ENCODE measurements at places on chromosomes 1 and 21.

- no peak for DNase-seq
- H3K4me3 ChIP-seq: no peak overlapping the region
- H3K27me3 ChIP-seq: no peaks in the 10 kb centered on the region
- no peak overlapping the region for H3K27ac ChIP-seq
These were observed 119.2 kb upstream of the BARHL2 start for GRCh38 chr1:90836345-90836679.

GRCh38 chr1:203556047-203556851, 62.3 kb downstream of the OPTC start:
- no peaks in the 10 kb centered on the region for H3K36me3 ChIP-seq
- no peaks in the 10 kb centered on the region for H3K4me1 ChIP-seq
- H3K4me3 ChIP-seq: no peak overlapping the region
- no peak for DNase-seq
- H3K27ac ChIP-seq: peak overlapping the region; percentile 20
- H3K27me3 ChIP-seq: no peaks in the 10 kb centered on the region

DNA sequence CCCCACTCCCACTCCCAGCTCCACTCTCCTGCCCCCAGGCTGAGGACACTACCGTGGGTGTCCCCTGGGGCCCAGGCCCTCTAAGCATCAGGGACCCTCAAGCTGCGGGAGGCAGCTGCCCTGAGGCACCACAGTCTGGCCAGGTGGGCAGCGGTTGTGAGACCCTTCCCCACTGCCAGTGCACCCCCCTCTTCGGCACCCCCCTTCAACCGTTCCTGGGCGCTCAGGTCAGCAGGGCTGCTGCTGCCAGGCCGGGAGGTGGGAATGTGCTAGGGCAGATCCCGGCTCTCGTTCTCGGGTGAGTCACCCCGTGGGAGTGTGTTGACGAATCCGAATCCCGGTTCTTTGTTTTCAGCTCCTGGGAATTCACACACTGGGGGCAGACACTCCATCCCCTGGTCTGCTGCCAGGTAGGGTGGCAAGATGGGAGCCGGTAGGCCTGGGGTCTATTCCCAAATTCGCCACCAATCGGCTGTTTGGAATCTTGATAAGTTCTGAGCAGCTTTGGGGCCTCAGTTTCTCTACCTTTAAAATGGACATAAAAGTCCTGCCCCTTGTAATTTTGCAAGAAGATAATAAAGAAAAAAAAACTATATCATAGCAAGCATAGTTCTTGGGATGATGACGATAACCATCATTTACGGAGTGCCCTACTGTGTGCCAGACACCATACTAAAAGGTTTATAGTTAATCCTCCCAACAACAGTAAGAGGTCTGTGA, 28.5 kb upstream of the CASZ1 start:
- H3K27ac ChIP-seq: no peak overlapping the region
- no peaks in the 10 kb centered on the region for H3K36me3 ChIP-seq
- H3K4me3 ChIP-seq: no peak overlapping the region
- no peak for DNase-seq

- DNase-seq: no peak
- no peak overlapping the region for H3K4me3 ChIP-seq
- peaks cover 6% of the 10 kb centered on the region for H3K4me1 ChIP-seq
- H3K27ac ChIP-seq: no peak overlapping the region
- H3K36me3 ChIP-seq: no peaks in the 10 kb centered on the region
These were observed 1.6 kb downstream of the DONSON start for GRCh38 chr21:33586927-33587326.

- H3K27ac ChIP-seq: no peak overlapping the region
- no peaks in the 10 kb centered on the region for H3K4me1 ChIP-seq
- no peaks in the 10 kb centered on the region for H3K27me3 ChIP-seq
- H3K4me3 ChIP-seq: no peak overlapping the region
- DNase-seq: no peak
- no peaks in the 10 kb centered on the region for H3K36me3 ChIP-seq
These were observed 107.0 kb upstream of the KRTAP19-8 start for GRCh38 chr21:31145274-31145673.

GRCh38 chr1:82830690-82831380, 1030.1 kb downstream of the ADGRL2 start:
- no peak for DNase-seq
- H3K4me3 ChIP-seq: no peak overlapping the region
- no peak overlapping the region for H3K27ac ChIP-seq
- no peaks in the 10 kb centered on the region for H3K36me3 ChIP-seq
- H3K4me1 ChIP-seq: no peaks in the 10 kb centered on the region
- H3K27me3 ChIP-seq: no peaks in the 10 kb centered on the region

DNA sequence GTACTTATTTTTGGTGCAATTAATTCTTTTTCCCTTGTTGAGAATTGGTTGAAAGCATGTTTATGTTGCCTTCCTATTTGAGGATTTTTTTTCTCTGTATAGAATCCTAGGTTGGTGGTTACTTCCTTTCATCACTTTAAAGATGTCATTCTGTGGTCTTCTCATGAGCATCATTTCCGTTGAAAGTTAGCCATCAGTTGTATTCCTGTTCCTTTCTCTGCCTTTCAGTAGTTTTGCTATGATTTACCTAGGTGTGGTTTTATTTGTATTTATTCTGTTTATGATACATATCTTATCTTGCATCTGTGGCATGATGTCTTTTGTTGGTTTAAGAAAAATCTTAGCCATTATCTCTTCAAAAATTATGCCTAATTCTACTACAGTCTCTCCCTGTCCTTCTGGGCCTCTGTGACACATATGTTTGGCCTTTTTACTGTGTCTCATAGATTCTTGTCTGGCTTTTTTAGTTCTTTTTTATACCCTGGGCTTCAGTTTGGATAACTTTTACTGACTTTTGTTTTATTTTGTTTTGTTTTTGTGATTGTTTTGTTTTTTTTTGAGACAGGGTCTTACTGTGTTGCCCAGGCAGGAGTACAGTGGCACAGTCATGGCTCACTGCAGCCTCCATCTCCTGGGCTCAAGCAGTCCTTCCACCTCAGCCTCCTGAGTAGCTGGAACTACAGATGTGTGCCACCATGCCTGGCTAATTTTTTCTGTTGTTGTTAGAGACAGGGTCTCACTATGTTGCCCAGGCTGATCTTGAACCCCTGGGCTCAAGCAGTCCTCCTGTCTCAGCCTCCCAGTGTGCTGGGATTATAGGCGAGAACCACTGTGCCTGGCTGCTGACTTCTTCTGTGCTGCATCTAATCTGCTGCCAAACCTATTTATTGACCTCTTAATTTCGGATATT, 24.1 kb downstream of the PTGFRN start:
- no peaks in the 10 kb centered on the region for H3K36me3 ChIP-seq
- no peak for DNase-seq
- no peak overlapping the region for H3K27ac ChIP-seq
- no peak overlapping the region for H3K4me3 ChIP-seq

DNA sequence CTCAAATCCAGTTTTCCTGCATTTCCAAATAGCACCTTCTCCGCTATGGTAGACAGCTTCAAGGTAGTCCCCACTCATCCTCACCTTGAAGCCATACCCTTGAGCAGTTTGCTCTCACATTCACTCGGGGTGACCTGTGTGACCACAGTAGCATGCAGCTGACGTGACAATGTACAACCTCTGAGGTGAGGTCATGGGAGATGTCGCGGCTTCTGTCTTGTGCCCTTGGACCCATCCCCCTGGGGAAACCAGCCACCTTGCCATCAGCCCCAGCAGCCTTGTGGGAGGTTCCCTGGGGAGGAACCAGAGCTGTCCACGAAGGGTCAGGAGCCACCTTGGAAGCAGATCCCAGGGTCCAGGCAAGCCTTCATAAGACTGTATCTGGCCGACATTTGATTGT, 38.3 kb upstream of the DUSP10 start:
- DNase-seq: no peak
- no peak overlapping the region for H3K4me3 ChIP-seq
- H3K36me3 ChIP-seq: no peaks in the 10 kb centered on the region
- H3K27ac ChIP-seq: no peak overlapping the region
- H3K4me1 ChIP-seq: no peaks in the 10 kb centered on the region

DNA sequence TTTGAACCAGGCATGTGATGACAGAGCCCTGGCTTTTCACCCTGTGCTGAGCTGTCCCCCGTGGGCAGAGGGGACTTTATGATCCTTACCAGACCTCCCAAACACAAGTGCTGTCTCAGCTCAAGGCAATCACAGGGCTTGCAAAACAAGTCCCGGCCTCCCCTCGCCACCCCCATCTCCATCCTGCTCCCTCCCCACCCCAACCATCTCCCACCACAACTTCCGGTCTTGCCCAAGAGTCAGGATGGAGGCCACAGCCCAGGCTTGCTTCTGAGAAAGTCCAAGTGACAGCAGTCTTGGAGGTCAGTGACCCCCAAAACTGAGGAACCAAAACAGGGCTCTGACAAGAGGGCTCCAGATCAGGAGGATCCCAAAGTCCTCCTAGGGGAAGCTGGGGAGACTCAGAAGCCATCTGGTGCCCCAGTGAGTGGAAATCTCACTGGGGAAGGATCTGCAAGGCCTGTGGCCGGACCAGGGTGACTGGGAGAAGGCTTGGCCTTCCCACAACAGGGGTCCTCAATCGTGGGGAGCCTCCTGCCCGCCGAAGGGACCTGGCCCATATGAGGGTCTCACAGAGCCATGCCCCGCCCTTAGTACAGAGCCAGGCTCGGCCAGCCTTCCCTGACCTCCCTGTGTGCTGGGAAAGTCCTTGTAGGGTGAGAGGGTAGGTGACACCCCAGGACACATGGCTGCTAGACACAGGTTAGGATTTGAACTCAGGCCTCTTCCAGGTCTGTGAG, 4.5 kb upstream of the SDC3 start:
- peaks cover 8% of the 10 kb centered on the region for H3K4me1 ChIP-seq
- H3K4me3 ChIP-seq: no peak overlapping the region
- H3K27ac ChIP-seq: peak overlapping the region; percentile 44
- H3K27me3 ChIP-seq: no peaks in the 10 kb centered on the region
- no peak for DNase-seq

GRCh38 chr1:199608414-199608813, 419.1 kb upstream of the NR5A2 start:
- no peaks in the 10 kb centered on the region for H3K36me3 ChIP-seq
- no peaks in the 10 kb centered on the region for H3K27me3 ChIP-seq
- DNase-seq: no peak
- no peak overlapping the region for H3K4me3 ChIP-seq
- H3K4me1 ChIP-seq: no peaks in the 10 kb centered on the region

- no peak for DNase-seq
- H3K27me3 ChIP-seq: no peaks in the 10 kb centered on the region
These were observed 106.2 kb upstream of the ATP1A1 start for GRCh38 chr1:116266864-116267212.

DNA sequence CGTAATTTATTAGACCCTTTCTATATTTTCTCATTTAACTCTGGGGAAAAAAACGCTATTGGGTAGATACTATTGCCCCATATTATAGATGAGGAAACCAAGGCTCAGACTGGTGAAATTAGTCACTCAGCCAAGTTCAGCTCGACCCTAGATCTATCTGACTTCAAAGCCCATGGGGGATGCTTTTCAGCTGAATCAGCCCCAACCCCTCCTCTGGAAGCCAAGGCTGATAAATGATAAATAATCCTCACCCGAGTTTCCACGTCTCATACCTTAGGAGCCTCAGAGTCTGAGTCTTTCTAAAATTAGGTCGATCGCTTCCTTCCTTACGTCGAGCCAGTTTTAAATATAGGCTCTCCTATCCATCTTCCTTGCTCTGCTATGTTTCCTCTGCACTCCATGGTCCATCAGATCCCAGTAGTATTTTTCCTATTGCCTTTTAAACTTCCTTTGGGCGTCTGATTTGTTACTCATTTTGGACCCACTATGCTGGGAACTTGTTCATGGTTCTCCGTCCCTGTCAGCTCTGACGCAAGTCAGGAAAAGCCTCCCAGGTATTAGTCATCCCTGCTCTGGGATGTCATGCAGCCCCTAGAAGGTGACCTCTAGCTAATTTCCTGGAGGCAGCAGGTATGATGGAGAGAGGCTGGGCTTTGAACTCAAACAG, 122.8 kb downstream of the PLPP3 start:
- no peaks in the 10 kb centered on the region for H3K36me3 ChIP-seq
- peaks cover 19% of the 10 kb centered on the region for H3K4me1 ChIP-seq
- no peak for DNase-seq
- peak overlapping the region; percentile 72 for H3K27ac ChIP-seq
- no peak overlapping the region for H3K4me3 ChIP-seq
- no peaks in the 10 kb centered on the region for H3K27me3 ChIP-seq

- H3K27ac ChIP-seq: no peak overlapping the region
- no peaks in the 10 kb centered on the region for H3K36me3 ChIP-seq
- H3K4me1 ChIP-seq: no peaks in the 10 kb centered on the region
- H3K4me3 ChIP-seq: no peak overlapping the region
These were observed 599.4 kb upstream of the PBX1 start for GRCh38 chr1:163959622-163960021.

GRCh38 chr1:221778125-221778524, 36.2 kb upstream of the DUSP10 start:
- no peaks in the 10 kb centered on the region for H3K36me3 ChIP-seq
- H3K27ac ChIP-seq: no peak overlapping the region
- H3K4me3 ChIP-seq: no peak overlapping the region
- no peaks in the 10 kb centered on the region for H3K4me1 ChIP-seq
- H3K27me3 ChIP-seq: no peaks in the 10 kb centered on the region
- DNase-seq: no peak

DNA sequence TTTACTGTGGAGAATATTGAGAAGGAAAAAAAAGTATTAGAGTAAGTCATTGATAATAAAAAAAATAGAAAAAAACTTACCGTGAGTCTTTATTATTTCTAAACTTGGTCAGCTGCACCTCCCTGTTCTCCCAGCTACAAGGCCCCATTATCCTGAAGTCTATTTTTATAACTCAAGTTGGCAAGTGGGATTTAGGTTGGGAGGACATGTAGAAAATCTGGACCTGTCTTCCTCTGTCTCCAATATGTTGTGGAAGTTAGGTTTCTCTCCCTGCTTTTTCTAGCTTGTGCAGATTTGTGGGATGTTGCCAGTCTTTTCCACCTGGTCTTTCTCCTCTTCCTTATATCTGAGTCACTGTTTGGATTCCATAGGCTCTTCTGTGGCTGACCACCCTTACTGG, 361.4 kb downstream of the HLX start:
- no peak overlapping the region for H3K4me3 ChIP-seq
- DNase-seq: no peak
- H3K4me1 ChIP-seq: no peaks in the 10 kb centered on the region

GRCh38 chr1:160108888-160109662, 6.5 kb upstream of the ATP1A2 start:
- no peaks in the 10 kb centered on the region for H3K27me3 ChIP-seq
- no peak overlapping the region for H3K27ac ChIP-seq
- H3K4me3 ChIP-seq: no peak overlapping the region
- no peaks in the 10 kb centered on the region for H3K36me3 ChIP-seq
- H3K4me1 ChIP-seq: no peaks in the 10 kb centered on the region

GRCh38 chr1:45669859-45670655, 16.3 kb downstream of the GPBP1L1 start:
- H3K4me3 ChIP-seq: no peak overlapping the region
- H3K4me1 ChIP-seq: peaks cover 21% of the 10 kb centered on the region
- no peak overlapping the region for H3K27ac ChIP-seq

DNA sequence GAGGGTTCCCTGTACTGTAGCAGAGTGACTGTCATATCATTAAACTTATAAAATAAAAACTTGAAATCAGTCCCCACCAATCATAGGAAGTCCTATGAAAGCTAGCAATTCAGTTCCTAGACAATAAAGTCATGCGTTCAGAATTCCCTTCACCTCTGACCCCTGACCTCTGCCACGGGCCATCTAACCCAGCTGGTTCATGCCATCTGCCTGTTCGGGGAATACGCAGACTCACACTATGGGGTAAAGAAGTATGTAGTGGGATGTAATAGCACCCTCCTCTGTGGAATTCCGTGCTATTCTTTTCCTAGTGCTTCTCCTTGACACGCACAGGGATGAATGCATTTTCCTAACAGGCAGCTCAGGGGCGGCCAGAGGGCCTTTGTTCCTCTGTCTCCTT, 2.1 kb downstream of the GSTM4 start:
- H3K4me3 ChIP-seq: no peak overlapping the region
- peaks cover 20% of the 10 kb centered on the region for H3K4me1 ChIP-seq
- DNase-seq: no peak
- no peaks in the 10 kb centered on the region for H3K27me3 ChIP-seq
- peaks cover 10% of the 10 kb centered on the region for H3K36me3 ChIP-seq

Data from liver (tissue), 10 donors.